ENCODE measurements at places on chromosomes 7 and 10.

- DNase-seq: no peak
Measured at GRCh38 chr7:7294911-7295310, 112.6 kb downstream of the C1GALT1 start.

DNA sequence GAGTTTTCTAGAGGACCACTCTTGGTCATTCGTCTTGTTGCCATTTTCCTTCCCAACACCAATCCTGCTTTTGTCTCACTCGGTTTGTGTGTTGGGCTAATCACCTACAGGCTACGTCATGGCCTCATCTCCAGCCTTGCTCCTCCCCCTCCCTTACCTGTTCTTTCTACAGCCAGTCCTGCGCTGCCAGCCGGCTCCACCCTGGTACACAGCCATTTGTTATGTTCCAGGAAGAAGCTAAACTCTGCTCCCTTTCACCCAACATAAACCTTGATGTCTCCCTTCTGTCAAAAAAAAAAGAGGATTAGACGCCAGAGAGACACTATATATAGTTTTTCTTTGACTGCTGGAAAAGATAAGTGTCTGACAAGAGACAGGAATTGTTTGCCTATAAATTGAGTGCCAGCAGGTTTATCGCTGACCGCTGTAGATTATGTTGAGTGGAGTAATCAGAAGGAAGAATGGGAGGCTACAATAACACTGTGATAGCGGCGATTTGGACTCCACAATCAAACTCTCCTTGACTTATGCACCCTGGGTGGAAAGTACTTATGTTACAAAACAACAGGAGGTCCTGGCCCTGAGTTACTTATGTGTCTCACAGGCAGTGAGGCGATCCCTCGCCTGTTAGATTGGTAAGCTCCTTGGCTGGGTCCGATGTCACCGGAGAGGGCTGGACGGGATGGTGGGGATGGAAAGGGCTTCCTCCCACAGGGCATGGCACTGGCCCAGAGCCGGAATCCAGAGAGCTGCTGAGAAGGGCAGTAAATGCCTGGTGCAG, 171.3 kb upstream of the BMPER start:
- DNase-seq: no peak

DNA sequence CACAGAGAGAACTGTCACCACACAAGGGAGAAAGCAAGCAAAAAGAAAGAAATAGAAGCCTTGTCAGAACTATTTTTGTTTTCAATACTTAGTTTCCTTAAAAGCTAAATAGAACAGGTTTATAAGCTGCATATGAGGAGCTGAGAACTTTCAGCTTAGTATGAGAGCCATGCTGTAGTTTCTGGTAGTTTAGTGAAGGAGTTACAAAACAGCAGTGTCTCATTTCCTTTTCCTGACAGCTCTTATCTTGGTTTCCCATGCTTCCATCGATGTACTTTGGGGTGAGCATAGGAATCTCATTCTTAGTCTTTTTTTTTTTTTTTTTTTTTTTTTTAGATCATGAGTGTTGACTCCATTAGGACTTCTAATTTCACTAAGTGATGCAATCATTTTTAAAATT, 8.6 kb upstream of the CHRM2 start:
- no peak for DNase-seq

DNA sequence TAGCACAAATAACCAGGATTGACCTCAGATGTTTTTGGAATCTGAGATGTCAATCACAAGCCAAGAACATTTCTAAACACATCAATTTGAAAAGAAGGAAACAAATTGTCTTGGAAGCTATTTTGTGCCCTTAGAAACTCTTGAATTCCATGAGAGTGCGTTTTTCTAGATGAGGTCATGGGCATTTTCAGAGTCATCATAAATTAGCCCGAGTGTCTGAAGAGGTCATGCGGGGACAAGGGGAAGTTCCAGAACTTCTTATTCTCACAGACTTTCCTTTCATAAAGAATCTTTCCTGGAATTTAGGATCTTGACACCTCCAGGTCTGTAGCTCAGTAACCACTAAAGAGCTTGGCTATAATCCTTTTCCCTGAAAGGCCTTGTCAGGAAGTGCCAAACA, 28.2 kb downstream of the IL2RA start:
- no peak for DNase-seq

GRCh38 chr10:45673074-45673648, 589 bp upstream of the ZFAND4 start:
- no peak for DNase-seq

GRCh38 chr7:130655286-130655685, 13.3 kb downstream of the COPG2 start:
- no peak for DNase-seq

- DNase-seq: no peak
Measured at GRCh38 chr7:148587076-148587475, 3.5 kb upstream of the C7orf33 start.

DNA sequence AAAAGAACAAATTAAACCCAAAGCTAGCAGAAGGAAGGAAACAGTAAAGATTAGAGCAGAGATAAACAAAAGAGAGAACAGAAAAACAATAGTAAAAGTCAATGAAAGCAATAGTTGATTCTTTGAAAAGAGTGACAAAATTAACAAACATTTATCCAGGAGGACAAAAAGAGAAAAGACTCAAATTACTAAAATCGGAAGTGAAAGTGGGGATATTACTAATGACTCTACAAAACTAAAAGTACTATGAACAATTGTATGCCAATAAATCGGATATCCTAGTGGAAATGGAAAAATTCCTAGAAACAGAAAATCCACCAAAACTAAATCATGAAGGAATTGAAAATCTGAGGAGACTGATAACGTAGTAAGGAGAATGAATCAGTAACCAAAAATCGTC, 96.3 kb downstream of the SNX13 start:
- DNase-seq: no peak

DNA sequence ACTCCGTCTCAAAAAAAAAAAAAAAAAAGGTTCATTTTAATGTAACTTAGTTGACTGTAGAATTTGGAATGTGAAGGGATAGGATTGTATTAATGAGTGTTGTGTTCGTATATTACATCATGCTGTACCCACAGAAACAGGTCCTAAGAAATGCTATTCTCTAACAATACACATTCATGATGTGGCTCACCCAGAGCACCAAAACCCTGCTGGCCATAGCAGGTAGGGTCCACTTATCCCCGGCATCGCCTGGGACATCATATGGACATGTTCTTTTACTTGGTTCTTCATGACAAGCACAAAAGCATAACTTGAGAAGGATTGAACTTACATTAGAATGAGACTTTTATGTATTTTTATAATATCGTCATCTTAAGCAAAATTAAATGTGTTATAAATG, 241.5 kb downstream of the CACNB2 start:
- no peak for DNase-seq

DNA sequence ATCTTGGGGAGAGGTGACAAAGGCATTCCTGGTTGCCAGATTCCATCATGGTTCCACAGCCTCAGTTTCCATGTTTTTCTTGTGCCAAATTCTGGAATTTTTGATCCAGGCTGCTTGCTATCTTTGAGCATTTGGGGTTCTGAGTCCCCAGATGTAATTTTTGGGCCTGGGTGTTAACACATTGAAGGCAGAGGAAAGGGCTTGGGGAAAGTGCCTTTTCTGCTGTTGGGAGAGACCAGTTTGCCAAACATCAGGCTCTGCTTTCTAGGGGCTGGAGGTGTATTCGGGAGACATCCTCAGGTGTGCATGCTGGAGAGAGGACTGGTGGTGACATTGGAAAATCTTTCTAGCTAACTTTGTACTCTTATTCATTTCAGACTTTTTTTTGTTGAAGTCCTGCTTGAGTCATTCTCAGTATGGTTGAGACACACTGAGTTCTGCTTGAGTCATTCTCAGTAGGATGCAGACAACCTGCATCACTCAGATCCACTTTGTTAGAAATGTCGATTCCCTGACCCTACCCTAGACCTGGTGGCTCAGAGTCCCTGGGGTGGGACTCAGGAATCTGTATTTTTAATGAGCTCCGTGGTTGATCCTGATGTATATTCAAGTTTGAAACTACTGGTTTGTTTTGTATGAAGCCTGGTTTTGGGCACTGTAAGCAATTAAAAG, 101.0 kb downstream of the LRMDA start:
- no peak for DNase-seq

GRCh38 chr10:88553116-88553752, 29.9 kb downstream of the RNLS start:
- DNase-seq: peak; percentile 8

- no peak for DNase-seq
Measured at GRCh38 chr10:68047122-68047521, 28.0 kb downstream of the HERC4 start.

DNA sequence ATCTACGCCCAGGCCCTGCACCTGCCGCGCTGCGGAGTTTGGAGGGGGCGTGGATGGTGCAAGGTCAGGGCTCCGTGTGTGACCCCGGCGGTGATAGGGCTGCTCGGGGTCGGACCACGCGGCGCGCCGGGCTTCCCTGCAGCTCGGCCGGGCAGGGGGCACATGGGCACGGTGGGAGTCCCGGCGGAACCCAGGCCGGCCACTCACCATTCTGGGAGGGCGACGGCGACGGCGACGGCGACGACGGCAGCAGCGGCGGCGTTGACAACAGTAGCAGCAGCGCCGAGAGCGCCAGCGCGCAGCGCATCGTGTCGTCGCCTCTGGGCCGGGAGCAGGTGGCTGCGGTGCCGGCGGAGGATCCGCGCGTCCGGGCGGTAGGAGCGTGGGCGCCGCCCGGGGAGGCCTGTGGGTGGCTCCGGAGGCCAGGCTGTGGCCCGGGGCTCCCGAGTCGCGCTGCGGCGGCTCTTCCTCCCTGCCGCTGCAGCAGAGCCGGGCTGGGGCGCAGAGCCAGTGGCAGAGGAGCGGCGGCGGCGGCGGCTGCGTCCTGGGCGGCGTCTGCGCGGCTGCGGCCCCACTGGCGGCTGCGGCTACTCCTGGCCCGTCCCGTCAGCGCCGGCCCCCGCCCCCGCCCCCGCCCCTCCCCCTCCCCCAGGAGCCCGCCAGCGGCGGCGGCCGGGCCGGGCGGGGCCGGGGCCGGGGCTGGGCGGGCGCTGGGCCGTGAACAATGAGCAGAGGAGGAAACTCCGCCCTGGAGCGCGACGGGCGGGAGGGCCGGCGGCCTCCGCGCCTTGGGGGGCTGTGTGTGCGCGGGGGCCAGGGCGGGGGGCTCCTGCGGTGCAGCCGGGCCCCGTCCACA, at the start of gene PODXL:
PODXL (minus strand) TSS at position 576 of the 856 bp plus-strand sequence; CDS start at position 307, 269 bp downstream.
- DNase-seq: peak; percentile 30

- DNase-seq: no peak
Measured at GRCh38 chr10:13450069-13450468, 78.7 kb downstream of the BEND7 start.

DNA sequence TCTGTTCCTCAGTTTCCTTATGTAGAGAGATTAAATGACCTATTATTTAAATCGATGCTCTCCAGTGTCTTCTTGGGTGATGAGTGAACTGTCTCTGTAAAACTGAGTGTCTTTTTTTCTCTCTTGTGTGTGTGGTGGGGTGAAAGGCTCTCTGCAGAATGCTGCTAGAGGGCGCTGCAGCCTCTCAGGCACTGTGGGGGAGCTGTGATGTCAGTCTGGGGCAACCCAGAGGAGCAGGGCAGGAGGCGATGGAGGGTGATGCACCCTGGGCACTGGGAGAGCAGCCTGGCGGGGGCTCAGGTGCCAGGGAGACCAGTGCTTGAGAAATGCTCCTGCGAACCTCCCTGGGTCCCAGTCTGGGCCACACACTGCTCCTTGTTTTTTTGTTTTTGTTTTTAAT, 110.1 kb upstream of the POM121L12 start:
- no peak for DNase-seq

- DNase-seq: no peak
Measured at GRCh38 chr10:100710151-100710871, 35.1 kb upstream of the PAX2 start.

- no peak for DNase-seq
Measured at GRCh38 chr10:14687340-14687739, 87.4 kb downstream of the FAM107B start.

GRCh38 chr10:79941146-79941545, 7.8 kb downstream of the SFTPD start:
- DNase-seq: no peak

DNA sequence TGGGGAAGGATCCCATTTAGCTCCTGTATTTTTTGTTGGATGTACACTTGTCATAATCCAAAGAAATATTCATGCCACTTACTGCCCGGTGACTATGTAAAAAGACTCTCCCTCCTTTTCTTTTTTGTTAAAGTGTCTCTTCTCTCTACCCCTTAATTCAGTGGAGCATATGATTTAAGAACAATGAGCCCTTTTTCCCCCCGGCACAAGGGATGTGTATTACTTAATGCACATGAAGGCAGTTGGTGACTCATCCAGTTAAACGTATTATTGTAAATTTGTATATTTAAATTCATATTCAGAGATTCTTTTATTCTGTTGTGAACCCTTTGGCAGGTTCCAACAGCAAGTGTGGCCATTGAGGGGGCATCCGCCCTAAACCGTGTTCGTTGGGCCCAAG, 241.9 kb downstream of the SLC25A13 start:
- no peak for DNase-seq

- DNase-seq: no peak
Measured at GRCh38 chr7:1289666-1290025, 57.0 kb downstream of the UNCX start.

DNA sequence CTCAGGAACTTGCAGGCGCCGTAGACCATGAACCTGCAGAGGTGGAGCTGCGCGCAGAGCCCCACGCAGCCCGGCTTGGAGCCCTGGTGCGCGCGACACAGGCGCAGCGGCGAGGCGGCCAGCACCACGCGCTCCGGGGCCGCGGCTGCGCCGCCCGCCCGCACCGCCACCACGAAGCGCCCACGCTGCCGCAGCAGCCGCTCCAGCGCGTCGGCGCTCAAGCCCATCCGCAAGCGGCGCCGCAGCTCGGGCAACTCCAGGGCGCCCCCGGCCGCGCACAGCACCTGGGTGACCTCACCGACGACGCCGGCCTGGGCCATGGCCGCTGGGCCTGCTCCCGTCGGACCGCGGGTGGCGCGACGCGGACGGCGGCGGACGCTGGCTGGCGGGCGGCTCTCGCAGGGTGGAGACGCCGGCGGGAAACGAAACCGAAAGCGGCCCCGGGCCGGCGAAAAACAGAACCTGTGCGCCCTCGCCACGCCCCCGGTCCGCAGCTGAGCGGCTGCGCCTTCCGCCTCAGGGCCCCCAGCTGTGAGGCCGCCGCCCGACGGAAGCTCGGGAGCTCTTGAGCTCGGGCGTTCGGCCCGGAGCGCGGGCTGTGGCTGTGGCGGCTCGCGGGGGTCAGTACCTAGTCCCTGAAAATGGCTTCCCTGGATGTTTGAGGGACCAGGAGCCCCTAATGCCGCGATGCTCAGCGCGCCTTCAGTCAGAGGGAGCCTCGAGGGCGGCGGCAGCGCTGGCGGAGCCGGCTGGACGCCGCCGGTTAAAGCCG, at the start of gene PARP12:
PARP12 (minus strand) TSS at position 424 of the 772 bp plus-strand sequence; CDS start at position 320, 104 bp downstream.
- DNase-seq: peak; percentile 82

GRCh38 chr7:112362053-112362650, 88.1 kb upstream of the IFRD1 start:
- DNase-seq: no peak

All from naive thymus-derived CD8-positive, alpha-beta T cell (primary cell).